ENCODE measurements at places on chromosomes 3 and 15.

DNA sequence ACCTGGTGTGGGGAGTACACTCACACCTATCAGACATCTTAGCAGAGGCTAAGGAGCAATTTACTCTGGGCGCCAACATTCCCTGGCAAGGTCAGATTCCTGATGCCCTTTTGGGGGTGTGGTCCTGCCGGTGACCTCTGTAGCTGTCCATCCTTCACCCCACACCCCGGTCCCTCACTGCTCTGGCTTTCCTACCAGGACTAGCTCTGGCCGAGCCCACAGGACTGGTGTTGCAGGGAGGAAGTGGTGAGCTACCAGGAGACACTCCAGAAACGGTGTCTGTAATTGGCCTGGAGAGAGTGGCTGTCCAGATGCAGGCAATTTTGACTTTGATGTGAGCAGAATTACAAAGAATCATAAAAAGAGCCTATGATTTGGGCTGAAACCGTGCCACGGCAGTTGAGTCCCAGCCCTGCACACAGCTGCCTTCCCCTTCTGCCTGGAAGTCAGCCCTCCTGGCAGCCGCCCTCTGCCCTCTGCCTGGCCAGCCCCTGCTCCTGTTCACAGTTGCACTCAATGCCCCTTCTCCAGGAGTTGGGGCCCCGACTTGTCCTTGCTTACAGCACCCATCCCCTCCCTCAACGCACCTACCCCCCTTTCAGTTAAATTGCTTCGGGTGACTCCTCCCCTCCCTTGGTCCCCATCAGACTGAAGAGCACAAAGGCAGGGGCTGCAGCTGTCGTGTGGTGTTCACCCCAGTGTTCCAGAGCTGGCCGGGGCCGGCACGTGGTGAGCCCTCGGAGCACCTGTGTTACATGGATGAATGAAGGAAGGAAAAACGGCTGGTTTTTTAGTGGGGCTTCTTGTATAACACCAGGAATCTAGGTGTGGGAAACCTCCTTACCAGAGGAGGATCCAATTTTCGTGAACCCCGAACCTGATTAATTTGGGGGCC lies 80.2 kb upstream of the TPM1 start:
- DNase-seq = no peak

DNA sequence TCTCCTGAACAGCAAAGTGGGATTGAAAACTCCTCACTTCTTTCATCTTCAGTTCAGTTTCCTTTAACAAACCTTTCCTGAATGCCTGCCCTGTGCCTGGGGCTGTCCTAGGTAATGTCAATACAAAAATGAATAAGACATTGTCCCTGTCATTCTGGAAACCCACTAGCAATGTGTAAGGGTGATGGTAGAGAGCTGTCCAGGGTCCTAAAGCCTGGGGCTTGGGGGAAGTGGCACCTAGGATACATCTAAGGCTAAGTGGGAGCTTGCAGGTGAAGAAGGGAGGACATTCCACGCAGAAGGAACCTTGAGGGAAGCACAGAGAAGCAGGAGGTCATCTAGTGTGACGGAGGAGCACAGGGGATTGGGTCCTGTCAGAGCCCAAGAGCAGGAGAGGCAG lies 212.7 kb upstream of the PPP2R3A start:
- DNase-seq = no peak

DNA sequence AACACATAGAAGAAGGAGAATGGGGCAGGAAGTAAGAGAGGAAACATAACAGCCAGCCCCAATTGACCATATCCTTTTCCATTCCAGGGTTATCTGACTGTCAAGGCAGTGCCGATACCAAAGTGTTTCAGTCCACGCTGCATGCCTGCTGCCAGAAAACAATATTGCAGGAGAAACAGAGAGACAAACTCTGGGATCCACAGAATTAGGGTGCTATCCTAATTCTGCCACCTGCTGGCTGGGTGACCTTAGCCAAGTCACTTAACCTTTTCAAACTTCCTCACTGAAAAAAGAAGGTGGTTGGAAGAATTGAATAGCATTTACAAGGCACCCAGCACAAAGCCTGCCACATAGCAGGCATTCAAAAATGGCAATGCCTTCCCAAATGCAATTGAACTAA lies 32.0 kb downstream of the GLB1 start:
- DNase-seq = peak; percentile 45

DNA sequence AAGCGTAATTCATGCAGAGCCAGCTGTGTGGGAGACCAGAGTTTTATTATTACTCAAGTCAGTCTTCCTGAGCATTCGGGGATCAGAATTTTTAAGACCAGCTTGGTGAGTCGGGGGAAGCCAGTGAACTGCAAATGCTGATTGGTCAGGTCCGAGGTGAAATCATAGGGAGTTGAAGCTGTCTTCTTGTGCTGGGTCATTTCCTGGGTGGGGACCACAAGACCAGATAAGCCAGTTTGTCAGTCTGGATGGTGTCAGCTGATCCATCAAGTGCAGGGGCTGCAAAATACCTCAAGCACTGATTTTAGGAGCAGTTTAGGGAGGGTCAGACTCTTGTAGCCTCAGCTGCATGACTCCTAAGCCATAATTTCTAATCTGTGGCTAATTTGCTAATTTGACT lies 228.1 kb upstream of the ATP10A start:
- DNase-seq = no peak

DNA sequence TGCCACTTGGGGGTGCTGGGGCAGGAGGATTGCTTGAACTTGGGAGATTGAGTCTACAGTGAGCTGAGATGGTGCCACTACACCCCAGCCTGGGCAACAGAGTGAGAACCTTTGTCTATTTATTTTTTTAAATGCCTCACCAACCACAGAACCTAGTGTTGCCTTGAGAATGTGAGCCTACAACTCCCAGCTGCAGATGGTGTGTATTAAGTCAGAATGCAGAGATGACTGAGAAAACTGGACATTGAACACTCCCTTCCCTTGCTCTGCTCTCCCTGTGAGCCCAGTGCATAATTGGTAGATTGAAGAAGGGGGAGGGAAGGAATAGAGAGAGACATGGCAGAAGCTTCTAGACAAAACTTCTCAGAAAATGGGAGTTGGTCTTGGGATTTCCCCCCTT lies 53.5 kb downstream of the CCDC33 start:
- DNase-seq = no peak

- no peak for DNase-seq
Observed at GRCh38 chr15:60907233-60907947, 321.7 kb downstream of the RORA start.

Data from activated naive CD8-positive, alpha-beta T cell treated with anti-CD3 and anti-CD28 coated beads, Interleukin-2, amount 50 U/mL, for 24 hours (primary cell).